ENCODE measurements at places on chromosomes 2 and 18.
A peak's percentile ranks its signal among the peaks of the same experiment; 100 is the strongest.

DNA sequence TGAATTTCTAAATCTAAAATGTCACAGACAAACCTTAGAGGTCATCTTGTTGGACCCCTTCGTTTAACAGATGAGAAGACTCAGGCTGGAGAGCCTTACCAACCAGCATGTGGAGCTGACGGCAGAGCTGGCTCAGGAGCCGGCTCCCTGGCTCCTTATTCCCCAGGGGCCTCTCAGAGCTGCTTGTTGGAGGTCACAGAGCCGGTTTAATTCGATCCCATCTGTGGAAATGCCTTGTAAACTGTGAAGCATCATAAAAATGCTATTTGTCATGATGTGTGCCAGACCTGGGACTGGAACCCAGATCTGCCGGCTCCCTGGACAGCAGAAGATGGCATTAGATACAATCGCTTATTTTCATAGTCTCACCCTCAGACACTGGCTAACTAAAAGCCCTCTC is 8.2 kb upstream of the CIB4 start:
- no peak for DNase-seq

- no peak for DNase-seq
Observed at GRCh38 chr2:151379169-151379568, 21.8 kb downstream of the TNFAIP6 start.

GRCh38 chr2:120485096-120485495 is 139.2 kb downstream of the INHBB start:
- DNase-seq = no peak

DNA sequence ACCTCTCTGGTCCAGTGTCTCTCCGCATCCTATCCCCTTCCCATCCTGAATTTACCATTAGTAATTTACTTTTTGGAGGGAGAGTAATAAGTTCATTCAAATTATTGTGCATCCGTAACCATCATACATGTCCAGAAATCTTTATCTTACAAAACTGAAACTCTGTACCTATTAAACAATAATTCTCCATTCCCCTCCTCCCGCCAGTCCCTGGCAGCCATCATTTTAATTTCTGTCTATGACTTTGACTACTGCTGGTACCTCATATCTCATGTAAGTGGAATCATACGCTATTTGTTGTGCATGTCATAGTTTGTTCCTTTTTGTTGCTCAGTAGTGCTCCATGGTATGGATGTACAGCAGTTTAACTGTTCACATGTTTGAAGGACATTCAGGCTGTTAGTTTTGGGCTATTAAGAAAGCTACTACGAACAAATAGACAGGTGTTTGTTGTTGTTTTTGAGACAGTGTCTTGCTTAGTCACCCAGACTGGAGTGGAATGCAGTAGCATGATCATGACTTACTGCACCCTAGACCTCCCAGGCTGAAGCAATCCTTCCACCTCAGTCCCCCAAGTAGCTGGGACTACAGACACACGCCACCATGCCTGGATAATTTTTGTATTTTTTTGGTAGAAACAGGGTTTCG is 2.0 kb downstream of the LIMS1 start:
- DNase-seq = no peak

DNA sequence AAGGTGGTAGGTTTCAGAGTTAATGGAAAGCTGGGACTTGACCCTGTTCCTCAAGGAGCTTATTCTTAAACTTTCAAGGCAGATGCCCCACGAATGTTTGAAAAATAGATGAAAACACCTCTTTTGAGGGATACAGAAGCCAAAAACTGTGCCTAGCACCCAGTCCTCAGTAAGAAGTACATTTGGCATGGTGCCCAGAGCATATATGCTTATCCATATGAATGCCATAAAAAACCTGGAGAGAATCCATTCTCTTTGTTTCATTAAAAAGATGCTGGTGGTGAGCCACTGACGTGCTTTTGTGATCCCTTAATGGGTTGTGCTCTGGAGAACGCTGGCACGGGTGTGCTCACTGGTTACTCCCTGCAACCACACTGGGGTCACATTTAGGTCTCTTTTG is 69.0 kb downstream of the IL1R2 start:
- no peak for DNase-seq

DNA sequence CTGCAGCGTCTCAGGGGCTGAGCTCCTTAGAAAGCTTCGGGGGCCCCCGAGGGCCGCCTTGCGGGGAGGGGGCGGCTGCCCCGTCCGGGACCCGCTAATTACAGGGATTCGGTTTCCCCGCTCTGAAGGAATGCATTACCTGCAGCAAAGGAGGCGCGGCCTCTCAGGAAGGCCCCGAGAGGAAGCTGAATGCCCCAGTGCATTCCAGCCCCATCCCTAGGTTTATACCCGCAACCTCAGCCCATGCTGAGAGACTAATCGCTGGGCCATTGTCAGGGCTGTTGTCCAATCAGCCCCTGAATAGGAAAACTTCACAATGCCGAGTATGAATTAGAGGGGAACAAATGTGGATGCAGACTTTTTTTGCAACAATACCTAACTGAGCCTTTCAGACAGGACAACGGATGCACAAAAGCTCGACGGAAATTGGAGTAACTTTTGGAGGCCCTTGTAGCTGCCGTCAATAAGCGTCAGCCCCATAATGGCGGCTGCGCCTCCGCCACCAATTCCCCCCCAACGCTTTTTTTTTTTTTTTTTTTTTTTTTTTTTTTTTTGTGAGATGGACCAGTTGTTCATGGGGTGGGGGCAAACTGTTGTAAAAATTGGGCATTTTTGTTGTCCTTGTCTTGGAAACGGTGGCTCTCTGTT is 138.6 kb upstream of the SIX3 start:
- no peak for DNase-seq

- no peak for DNase-seq
Observed at GRCh38 chr18:55088561-55088960, 129.3 kb upstream of the CCDC68 start.

- DNase-seq = no peak
Observed at GRCh38 chr18:54260396-54261072, 8.8 kb upstream of the POLI start.

GRCh38 chr18:48896875-48897511 is 53.8 kb downstream of the SMAD7 start:
- no peak for DNase-seq

GRCh38 chr2:166924967-166925366 is 36.7 kb downstream of the XIRP2 start:
- no peak for DNase-seq

GRCh38 chr2:216673021-216673420 is 22.3 kb downstream of the IGFBP5 start:
- DNase-seq = no peak

- DNase-seq = peak; percentile 15
Observed at GRCh38 chr2:149313512-149313972, 16.8 kb upstream of the LYPD6 start.

DNA sequence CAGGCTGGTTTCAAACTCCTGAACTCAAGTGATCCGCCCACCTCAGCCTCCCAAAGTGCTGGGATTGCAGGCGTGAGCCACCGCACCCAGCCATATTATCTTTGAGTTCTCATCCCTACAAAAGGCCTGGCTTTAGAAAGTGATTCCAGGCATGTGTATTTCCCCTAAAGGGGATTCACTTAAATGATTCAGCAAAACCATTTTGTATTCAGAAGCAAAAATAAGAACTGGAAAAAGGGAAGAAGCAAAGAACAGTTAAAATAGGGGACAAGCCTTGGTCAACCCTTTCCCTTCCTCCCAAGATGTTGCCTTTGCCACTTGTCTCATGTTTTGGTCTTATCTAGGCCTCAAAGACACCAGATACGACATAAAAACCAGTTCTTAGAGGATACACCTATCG is 10.5 kb downstream of the TM4SF20 start:
- no peak for DNase-seq

DNA sequence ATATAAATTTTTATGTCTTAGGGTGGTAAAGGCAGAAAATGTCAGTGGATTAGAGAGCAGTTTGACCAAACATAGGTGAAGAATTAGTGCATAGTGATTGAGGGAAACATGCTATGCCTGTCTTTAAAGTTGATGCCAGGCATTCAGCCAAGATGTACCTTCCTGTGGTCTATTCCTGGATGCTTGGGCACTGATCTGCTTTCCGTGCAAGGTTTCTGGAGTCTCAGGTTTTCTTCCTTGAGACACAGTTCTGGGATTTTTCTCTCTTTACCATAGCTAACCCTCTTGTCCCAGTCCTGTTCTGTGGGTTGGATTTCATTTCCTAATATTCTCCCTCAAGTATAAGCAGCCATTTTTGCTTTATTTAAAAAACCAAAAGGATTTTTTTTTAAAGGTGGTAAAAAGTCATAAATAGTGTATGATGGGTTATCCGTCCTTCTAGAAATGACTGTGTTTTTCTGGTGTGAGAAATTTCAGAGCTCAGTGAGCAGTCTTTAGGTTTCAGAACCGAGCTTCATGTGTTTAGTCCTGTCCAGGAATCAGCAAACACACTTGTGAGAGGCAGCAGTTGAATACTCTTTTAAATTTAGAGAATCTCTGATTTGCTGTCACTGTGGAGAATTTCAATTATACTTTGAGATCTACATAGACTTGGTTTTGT is 43.0 kb upstream of the CYBRD1 start:
- no peak for DNase-seq

DNA sequence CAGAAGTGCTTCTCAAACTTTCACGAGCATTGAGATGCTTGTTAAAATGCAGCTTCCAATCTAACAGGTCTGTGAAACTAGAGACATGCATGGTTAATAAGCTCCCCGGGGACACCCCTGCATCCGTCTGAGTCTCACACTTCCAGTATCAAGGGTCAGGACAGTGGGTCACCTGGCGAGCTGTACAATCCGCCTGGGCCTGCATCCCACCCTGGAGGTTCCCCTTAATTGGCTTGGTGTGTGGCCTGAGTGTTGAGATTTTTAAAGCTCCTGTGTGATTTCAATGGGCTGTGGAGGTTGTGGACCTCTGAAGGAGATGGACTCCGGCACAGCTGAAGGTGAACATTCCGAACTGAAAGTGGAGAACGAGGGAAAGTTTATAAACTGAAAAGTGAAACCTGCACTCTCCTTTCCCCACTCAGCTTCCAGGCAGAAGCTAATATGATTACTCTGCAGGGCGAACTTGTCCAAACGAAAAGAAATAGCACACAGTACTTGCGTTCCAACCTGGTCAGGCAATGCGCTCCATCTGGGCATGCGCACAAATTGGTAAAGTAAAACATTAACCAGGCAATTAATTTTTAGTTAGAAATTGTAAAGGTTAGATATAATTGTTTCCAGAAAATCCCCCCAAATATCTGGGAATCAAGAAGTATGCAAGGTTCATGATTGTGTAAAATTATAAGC is 191.7 kb upstream of the ALKAL2 start:
- DNase-seq = no peak

- no peak for DNase-seq
Observed at GRCh38 chr2:136693966-136694365, 71.4 kb upstream of the THSD7B start.

DNA sequence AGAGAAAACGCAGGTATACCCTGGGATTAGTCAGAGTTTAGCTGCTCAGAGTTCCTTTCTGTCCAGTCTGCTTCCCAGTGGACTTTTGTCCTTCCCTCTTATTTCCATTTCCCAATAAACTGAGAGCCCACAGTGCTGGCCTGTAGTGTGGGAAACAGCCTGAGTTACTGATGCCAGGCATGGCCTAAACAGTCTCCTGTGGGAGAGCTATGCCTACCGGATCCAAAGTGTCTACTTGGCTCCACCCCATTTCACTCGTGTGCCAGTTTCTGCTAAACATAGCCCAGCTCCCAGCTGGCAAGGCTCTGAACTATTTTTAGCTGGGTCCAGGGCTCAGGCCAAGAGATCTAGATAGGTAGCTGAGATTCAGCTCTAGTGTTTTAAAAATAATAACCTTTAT is 15.6 kb upstream of the PPP1CB start:
- DNase-seq = no peak

GRCh38 chr2:26552641-26553374 is 74.9 kb upstream of the OTOF start:
- no peak for DNase-seq

All from Panc1 (cell line).